ENCODE measurements at places on chromosomes 3 and 15.

DNA sequence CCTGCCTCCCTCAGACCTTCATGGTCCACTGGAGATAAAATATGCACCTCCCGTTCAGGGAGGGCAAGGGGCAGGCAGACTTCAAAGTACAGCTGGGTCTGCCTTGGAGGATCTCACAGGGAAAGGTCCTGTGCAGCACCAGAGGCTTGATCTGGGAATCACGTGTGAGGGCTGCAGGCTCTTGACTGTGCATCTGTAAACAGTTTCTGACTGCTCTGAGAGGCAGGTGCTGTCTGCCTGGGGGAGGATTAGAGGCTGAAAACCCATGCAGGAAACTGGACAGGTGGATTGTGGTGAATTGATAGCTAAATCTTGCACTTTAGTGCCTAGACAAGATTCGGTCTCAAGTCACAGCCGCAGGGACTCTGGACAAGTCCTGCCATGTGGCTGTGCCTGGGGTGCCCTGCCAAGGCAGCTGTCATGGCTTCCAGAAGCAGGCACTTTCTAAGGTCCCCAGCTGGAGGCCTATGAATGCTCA is 239.3 kb downstream of the EPHB1 start:
- DNase-seq: no peak

GRCh38 chr3:113625834-113626233 is 70.6 kb downstream of the USF3 start:
- DNase-seq: no peak

- no peak for DNase-seq
Measured at GRCh38 chr15:42694398-42694797, 42.5 kb downstream of the CDAN1 start.

GRCh38 chr3:24773798-24774197 is 279.1 kb upstream of the THRB start:
- no peak for DNase-seq

GRCh38 chr3:35500641-35501350 is 138.5 kb upstream of the ARPP21 start:
- DNase-seq: no peak

GRCh38 chr3:127175272-127175671 is 17.7 kb upstream of the PRR23E start:
- DNase-seq: no peak

- DNase-seq: no peak
Measured at GRCh38 chr3:174046311-174046710, 648.8 kb downstream of the NLGN1 start.

- no peak for DNase-seq
Measured at GRCh38 chr15:66188464-66188863, 65.1 kb downstream of the MEGF11 start.

GRCh38 chr3:81728766-81729544 is 32.5 kb downstream of the GBE1 start:
- DNase-seq: no peak

DNA sequence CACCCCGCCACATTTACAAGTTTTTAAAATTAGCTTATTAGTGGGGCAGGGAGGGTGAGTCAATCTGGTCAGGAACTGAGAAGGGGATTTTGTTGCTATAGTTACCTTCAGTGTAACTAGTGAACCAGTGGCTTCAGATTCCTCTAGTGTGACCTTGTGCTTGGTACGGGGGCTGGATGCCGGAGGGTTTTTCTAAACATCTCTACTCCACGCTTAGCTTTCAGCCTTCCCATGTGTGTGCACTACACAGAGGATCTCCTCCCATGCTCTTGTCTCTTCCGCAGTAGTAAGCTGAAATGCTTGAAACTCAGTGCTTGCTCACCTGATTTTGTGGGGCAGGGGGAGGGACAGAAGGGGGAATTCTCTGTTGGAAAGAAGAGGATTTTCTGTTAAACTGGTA is 67.9 kb upstream of the AKAP13 start:
- DNase-seq: no peak

DNA sequence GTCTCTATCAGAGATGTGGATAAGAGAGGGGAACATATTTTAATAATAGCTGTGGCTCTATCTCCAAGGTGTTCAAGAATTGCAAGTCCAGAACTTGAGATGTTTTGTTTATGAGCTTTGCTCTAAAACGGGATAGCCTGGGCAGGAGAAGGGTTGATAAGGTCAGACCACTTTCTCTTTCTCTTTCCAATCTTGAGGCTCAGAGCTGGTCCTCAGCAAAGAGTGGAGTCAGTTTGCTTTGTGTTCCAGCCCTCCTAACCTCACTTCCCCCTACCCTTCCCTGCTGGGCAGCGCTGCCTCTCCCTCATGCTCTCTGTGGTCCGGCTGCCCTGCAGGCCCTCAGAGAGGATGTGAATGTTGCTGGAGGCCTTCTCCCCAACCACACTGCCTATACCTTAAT is 13.8 kb downstream of the KLHL6 start:
- no peak for DNase-seq

DNA sequence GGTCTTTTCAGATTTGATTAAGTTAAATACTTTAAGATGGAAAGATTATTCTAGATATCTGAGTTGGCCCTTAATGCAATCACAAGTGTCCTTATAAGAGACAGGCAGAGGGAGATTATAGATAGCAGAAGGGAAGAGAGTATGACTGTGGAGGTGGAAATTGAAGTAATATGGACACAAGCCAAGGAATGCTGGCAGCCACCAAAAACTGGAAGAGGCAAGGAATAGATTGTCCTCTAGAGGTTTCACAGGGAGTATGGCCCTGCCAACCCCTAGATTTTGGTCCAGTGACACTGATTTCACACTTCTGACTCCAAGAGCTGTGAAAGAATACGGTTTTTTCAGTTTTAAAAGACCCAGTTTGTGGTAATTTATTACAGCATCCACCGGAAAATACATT is 1498.7 kb upstream of the CADM2 start:
- no peak for DNase-seq

DNA sequence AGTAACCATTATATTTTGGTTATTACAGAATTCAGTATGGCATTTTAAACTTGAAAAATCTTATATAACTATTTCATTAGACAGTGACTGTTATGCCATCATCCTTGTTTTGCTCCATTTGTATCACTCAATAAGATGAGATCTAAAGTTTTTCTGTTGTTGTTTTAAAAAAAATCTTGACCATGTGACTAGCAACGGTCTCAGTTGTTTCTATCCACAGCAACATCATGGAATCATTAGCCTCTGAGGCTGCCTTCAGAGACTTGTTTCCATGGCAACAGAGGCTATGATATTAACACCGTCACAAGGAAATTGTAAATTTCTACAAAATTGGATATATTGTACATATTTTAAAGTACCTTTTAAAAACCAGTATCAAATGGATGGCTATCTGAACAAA is 129.8 kb downstream of the DLG1 start:
- no peak for DNase-seq

- no peak for DNase-seq
Measured at GRCh38 chr3:55965776-55966175, 478.7 kb upstream of the WNT5A start.

DNA sequence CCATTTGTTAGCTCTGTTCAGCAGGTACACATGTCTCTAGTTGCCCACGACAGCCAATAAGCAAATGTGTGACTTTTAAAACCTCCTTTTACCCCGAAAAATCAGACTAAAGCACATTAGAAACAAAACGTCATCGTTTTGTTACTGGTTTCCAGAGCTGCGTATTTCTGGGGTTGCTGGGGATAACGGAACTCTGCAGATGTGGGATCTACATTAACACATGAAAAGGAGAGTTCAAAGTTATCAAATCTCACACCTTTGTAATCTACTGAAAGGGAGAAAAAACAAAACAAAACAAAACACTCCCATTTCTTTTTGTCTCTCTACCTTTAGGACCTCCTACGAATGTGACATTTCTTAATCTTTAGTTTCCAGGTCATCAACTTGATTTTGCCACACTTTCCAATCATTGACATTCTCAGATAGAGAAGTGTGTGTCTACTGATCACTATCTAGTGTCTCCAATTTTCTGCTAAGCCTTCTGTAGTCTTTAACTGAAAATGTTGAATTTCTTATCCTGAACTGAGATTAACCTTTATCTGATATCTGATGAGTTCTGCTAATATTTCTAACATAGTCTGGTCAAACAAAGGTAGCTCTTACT is 93.0 kb upstream of the TSPAN3 start:
- DNase-seq: no peak

DNA sequence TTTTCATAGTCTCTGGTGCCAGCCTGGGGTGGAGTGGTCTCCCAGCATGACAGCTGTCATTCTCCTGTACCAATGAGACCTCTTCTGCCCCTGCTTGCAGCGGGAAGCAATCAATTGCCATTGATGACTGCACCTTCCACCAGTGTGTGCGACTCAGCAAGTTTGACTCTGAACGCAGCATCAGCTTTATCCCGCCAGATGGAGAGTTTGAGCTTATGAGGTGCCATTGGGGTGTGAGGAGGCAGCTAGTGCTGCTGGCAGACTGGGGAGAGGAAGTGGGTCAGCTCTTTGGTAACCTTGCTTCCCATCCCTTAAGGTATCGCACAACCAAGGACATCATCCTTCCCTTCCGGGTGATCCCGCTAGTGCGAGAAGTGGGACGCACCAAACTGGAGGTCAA is 4.4 kb upstream of the ABCF3 start:
- DNase-seq: no peak

DNA sequence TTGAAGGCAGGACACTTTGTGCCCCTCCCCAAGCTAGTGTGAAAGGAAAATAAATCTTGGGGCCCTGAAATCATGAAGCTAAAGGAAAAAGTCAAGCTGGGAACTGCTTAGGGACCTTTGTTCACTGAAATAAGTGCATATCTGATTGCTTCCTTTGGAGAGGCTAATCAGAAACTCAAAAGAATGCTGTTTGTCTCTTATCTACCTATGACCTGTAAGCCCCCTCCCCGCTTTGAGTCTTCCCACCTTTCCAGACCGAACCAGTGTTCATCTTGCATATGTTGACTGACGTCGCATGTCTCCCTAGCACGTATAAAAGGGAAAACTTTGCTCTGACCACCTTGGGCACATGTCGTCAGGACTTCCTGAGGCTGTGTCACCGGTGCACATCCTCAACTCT is 53.1 kb downstream of the SLC30A4 start:
- DNase-seq: no peak

GRCh38 chr3:4588466-4588865 is 95.3 kb downstream of the ITPR1 start:
- DNase-seq: no peak

GRCh38 chr3:27756877-27757276 is 34.8 kb upstream of the EOMES start:
- DNase-seq: no peak

DNA sequence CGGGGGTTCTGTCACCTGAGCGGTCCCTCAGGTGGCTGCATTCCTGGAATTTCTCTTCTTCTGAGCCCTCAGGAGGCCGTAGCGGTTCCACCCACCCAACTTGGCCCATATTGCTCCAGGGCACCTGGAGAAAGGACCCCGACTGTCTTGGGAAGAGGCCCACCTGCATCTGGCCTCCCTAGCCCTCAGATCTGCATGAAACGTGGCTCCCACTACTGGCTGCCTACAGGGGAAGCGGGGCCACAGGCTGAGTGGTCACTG is 9.9 kb upstream of the ANPEP start:
- DNase-seq: no peak
